ENCODE measurements at places on chromosomes 6 and 20. TPM values are rescaled to one million over a fixed set of nuclear protein-coding genes. Genes with fewer than 3 reads are reported as not detected.

EGFL8 gene
- 6.2 TPM for total RNA-seq

DNA sequence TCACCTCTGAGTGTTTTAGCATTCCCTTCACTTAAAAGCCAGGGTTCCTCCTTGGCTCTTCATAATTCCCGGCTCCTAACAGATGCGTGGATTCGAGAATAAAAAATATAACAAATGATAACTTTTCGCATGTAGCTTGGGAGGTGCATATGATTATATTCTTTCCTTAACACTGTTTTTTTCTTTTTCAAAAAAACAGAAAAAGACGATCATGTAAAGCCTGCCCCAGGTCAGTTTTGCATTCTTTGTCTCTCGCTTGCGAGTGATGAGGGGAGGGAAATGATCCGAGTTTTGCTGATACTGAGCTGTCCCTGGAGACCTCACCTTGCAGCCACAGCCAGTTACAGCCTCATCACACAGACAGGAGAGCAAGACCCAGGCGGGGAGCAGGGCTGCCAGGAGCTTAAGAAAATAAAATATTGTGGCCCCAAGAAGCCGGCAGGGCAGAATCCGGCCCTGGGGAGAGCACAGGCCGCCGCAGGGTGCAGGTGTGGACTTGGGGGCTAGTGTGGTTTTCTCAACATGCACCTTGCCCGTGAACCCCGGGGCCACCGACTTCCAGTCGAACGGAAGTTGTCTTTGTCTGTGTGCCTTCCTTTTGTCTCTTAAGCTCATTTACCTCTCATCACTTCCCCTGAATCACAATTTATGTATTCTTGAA, 301.8 kb downstream of the TAF4 start:
- no peaks in the 10 kb centered on the region for H3K4me1 ChIP-seq
- 0 out of 2 replicates have a peak, but pooled peaks cover 5% of the 10 kb centered on the region for H3K27me3 ChIP-seq
- DNase-seq: no peak
- no peak overlapping the region for H3K27ac ChIP-seq

AKAP12 gene
- 15.7 TPM for total RNA-seq

GRCh38 chr6:971981-972640, 279.2 kb upstream of the EXOC2 start:
- no peak overlapping the region for H3K4me3 ChIP-seq
- peak; percentile 55 for DNase-seq
- H3K4me1 ChIP-seq: no peaks in the 10 kb centered on the region
- no peak overlapping the region for H3K27ac ChIP-seq
- no peaks in the 10 kb centered on the region for H3K36me3 ChIP-seq

GRCh38 chr6:99434702-99435530, 9.8 kb upstream of the PNISR start:
- no peaks in the 10 kb centered on the region for H3K4me1 ChIP-seq
- DNase-seq: peak; percentile 56
- H3K36me3 ChIP-seq: peaks cover 10% of the 10 kb centered on the region
- no peaks in the 10 kb centered on the region for H3K27me3 ChIP-seq

GRCh38 chr6:35624341-35625070, 64.2 kb downstream of the FKBP5 start:
- no peaks in the 10 kb centered on the region for H3K27me3 ChIP-seq
- H3K4me3 ChIP-seq: no peak overlapping the region
- peak; percentile 40 for DNase-seq
- no peak overlapping the region for H3K27ac ChIP-seq

DNA sequence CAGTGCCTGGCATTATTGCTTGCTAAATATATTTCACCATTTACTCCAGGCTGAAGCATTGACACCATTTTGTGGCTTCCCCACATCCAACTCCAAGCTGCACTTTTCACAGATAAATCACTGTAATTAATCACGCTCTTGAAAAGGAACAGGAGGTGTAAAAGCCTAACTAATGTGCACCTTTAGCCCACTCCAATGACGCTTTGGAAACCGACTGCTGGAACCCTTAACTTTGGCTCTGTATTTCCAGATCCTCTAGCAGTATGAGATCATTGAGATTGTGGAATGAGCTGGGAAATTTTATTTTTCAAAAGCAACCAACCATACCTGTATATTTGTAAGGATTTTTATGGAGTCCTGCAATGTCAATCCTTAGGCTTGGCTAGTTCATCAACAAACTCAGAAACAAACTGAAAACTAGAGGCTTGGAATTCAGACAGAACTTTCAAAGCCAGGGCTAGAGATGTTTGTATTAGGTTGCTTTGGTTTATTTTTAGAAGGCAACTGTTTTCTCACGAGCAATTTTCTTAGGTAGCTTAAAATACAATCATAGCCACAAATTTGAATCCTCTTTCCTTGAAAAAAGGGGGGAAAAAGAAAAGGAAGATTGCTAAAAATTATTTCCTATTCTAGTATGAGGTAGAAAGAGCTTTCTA, 52.8 kb upstream of the UTRN start:
- no peak for DNase-seq
- no peak overlapping the region for H3K27ac ChIP-seq
- H3K4me1 ChIP-seq: no peaks in the 10 kb centered on the region
- H3K27me3 ChIP-seq: no peaks in the 10 kb centered on the region
- no peaks in the 10 kb centered on the region for H3K36me3 ChIP-seq

DNA sequence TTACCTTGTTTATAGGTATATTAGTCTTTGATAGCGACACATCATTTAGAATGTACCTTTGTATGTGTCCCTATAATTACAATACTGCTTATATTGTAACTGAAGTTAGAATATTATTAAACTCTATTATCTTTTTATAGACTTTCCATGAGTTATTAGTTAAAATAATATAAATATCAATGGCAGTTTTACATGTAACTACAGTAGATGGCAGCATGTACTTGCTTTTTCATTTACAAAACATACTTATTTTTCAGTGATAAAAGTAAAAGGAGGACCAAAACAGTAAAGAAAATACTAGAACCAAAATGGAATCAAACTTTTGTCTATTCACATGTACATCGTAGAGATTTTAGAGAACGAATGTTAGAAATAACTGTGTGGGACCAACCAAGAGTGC, 364.3 kb downstream of the RIMS1 start:
- H3K4me3 ChIP-seq: no peak overlapping the region
- H3K27me3 ChIP-seq: no peaks in the 10 kb centered on the region
- no peaks in the 10 kb centered on the region for H3K4me1 ChIP-seq
- no peaks in the 10 kb centered on the region for H3K36me3 ChIP-seq
- no peak overlapping the region for H3K27ac ChIP-seq

SLC35F1 gene
- total RNA-seq: not detected

PPARD gene
- total RNA-seq: 15.9 TPM

SLC22A3 gene
- not detected for total RNA-seq

PLN gene
- not detected for total RNA-seq

DNA sequence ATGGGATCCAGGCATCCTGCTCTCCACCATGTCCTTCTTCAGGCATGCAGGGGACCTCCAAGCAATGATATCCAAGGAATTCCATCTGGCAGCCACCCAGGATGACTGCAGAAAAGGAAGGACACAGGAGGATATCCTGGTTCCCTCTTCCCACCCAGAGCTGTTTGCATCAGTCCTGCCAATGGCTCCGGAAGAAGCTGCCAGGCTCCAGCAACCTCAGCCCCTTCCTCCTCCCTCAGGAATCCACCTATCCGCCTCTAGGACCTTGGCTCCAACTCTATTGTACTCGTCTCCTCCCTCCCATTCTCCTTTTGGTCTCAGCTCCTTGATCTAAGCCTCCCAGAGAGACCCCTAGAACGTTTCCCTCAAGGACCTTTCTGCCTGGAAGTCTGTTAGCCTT, 733 bp upstream of the PSORS1C2 start:
- no peak overlapping the region for H3K4me3 ChIP-seq
- no peak overlapping the region for H3K27ac ChIP-seq
- H3K36me3 ChIP-seq: no peaks in the 10 kb centered on the region
- H3K4me1 ChIP-seq: peaks cover 15% of the 10 kb centered on the region
- DNase-seq: peak; percentile 33

MUC22 gene
- total RNA-seq: not detected

LPA gene
- not detected for total RNA-seq

- DNase-seq: peak; percentile 86
- H3K27ac ChIP-seq: peak overlapping the region; percentile 39
- 0 out of 2 replicates have a peak overlapping the region, but pooled peaks have one; percentile 21 for H3K4me3 ChIP-seq
- no peaks in the 10 kb centered on the region for H3K27me3 ChIP-seq
- peaks cover 11% of the 10 kb centered on the region for H3K4me1 ChIP-seq
These were observed 65.1 kb downstream of the CBFA2T2 start for GRCh38 chr20:33554914-33555420.

DNA sequence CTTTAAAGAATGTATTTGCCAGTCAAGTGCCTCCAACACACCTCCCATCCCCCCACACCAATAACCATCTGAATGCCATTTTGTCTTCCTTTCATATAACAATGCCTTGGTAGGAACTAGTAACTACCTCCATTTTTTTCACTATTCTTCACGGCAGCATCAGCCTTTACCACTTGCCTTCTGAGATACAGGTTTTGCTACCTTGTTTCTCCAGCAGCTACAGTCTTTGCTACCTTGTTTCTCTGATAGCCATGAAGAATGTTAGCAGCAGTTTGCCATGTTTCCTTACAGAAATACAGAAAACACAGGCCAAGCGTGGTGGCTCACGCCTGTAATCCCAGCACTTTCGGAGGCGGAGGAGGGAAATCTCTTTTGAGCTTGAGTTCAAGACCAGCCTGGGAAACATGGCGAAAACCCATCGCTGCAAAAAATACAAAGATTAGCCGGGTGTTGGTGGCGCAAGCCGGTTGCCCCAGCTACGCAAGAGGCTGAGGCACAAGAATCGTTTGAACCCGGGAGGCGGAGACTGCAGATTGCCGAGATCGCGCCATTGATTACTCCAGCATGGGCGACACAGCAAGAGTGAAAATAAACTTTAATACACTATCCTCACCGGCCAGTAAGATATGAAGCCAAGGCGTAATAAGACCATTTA, 100.9 kb downstream of the HFE start:
- no peaks in the 10 kb centered on the region for H3K36me3 ChIP-seq
- no peaks in the 10 kb centered on the region for H3K27me3 ChIP-seq
- H3K4me3 ChIP-seq: peak overlapping the region; percentile 82
- peak overlapping the region; percentile 86 for H3K27ac ChIP-seq
- peak; percentile 78 for DNase-seq
- no peaks in the 10 kb centered on the region for H3K4me1 ChIP-seq

LGSN gene
- not detected for total RNA-seq

GRCh38 chr6:33075208-33075567, 602 bp upstream of the HLA-DPB1 start:
- H3K36me3 ChIP-seq: no peaks in the 10 kb centered on the region
- H3K4me1 ChIP-seq: no peaks in the 10 kb centered on the region
- no peaks in the 10 kb centered on the region for H3K27me3 ChIP-seq
- DNase-seq: no peak
- H3K4me3 ChIP-seq: no peak overlapping the region
- no peak overlapping the region for H3K27ac ChIP-seq

CLPSL2 gene
- not detected for total RNA-seq

Measured in GM23248 (cell line).